T-cell (primary cell): ENCODE measurements at places on chromosomes 2 and 18. TPM values are rescaled to one million over a fixed set of nuclear protein-coding genes. Genes with fewer than 3 reads are reported as not detected.

Gene SLC5A7
- total RNA-seq, result not detected

Gene IL36G
- not detected for total RNA-seq

Gene REG1B
- total RNA-seq, result 5.4 TPM

Gene CLEC4F
- not detected for total RNA-seq

Gene LCT
- total RNA-seq, result 0.03 TPM

Gene SPP2
- not detected for total RNA-seq

Gene ITGB1BP1
- total RNA-seq, result 54.2 TPM

Gene SLC4A5
- 14.2 TPM for total RNA-seq

Gene AGAP1
- 15.6 TPM for total RNA-seq

Gene POTEI
- total RNA-seq, result not detected

Gene SH2D6
- total RNA-seq, result 0.49 TPM

Gene LAMA3
- total RNA-seq, result not detected

GRCh38 chr2:185811580-185811979, 73.0 kb downstream of the FSIP2 start:
- no peak for DNase-seq

DNA sequence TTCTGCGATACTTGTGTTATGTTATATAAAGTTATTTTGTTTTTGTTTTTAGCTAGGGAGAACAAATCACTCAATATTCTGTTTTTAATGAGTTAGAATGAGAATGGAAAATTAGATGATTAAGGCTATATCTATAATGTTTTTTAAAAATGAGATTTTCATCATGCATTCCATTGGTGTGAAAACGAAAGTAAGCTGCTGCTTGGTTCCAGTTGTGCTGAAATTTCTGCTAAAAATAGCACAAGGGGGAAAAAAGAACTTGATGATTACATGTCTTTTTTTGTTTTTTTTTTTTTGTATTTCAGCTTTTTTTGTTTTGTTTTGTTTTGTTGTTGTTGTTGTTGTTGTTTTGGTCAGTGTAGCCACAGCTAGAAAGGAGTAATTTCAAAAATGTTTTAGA, 242.6 kb upstream of the KCNJ3 start:
- DNase-seq, result no peak

DNA sequence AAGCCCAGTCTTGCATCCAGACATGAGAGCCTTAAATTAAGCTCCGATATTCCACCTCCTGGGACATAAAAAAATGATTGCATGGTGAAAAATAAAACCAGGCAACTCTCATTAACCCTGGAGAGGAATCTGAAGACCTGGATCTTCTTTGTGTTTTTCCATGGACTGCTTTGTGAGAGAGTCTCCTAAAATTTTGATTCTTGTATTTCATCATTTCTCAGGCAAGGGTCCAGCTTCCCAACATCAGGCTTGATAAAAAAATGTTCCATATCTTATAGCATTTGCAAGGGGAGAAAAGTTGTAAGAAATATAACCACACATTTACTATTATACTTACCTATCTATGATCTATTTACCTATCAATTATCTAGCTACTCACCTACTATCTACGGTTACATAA, 327.5 kb upstream of the SPHKAP start:
- no peak for DNase-seq

GRCh38 chr18:55356815-55357214, 231.2 kb downstream of the TCF4 start:
- no peak for DNase-seq

- no peak for DNase-seq
Measured at GRCh38 chr2:134601264-134601663, 117.5 kb downstream of the TMEM163 start.

- peak; percentile 64 for DNase-seq
Measured at GRCh38 chr2:73984922-73985307, 205 bp downstream of the TET3 start.

GRCh38 chr18:46466234-46467160, 190.5 kb downstream of the LOXHD1 start:
- no peak for DNase-seq

- no peak for DNase-seq
Measured at GRCh38 chr2:169095621-169096105, 26.3 kb downstream of the DHRS9 start.

- no peak for DNase-seq
Measured at GRCh38 chr2:60855989-60856669, 25.2 kb upstream of the REL start.

DNA sequence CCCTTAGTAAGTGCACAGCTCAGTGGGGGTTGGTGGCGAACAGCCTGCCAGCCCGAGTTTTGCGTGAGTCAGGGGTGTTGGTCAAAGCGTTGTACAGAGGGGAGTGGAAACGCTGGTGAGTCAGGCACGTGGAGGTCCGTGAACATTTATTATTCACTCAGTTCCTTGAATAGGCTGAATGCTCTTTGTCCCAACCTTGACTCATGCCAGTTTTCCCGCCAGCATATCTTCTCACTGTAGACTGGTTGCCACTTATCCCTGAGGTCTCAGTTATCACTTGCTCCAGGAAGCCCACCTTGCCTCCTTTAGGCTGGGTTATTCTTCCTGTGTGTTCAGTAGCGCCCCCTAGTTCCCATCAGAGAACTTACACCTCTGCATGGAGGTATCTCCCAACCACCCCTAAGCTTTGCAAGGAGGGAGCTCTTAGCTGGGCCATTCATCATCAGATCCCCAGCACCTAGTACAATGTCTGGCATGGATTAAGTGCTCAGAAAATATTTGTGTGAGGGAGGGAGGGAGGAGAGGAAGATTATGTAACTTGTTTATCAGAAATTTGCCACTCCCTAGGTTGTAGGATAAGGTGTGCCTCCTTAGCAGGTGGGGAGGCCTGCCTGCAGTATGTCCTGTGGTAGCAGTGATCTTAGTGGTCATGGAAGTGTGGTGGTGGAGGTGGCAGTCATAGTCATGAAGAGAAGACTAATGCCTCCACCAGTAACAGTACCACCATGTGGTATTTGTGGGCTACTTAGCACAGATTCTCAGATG, 72.1 kb downstream of the CABLES1 start:
- no peak for DNase-seq

DNA sequence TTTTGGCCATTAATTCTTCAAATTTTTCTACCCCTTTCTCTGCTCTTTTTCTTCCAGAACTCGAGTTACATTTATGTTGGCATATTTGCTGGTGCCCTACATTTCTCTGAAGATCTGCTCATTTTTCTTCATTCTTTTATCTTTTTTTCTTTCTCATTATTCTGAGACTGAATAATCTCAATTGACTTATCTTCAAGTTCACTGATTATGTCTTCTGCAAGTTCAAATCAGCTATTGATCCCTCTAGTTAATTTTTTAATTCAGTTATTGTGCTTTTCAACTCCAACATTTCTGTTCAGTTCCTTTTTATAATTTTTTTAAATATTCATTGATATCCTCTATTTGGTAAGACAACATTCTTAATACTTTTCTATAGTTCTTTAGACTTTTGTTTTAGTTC, 3.2 kb downstream of the CFAP210 start:
- DNase-seq, result no peak

DNA sequence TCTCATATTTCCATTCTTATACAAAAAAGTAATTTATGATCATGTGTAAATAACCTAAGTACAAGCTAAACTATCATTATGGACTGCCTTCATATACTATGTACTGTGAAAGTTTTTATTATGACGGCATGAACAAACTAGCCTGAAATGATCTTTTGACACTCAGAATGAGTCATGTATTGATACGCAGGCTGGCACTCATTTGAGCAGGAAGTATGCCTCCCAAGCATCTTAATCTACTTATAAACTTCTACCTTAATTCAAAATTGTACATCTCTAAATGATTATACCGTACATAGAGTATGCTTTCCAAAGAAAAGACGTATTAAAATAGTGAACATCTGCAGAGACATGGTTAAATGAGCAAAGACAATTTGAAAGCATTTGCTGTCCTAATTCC, 207.1 kb upstream of the SPOPL start:
- DNase-seq, result no peak

DNA sequence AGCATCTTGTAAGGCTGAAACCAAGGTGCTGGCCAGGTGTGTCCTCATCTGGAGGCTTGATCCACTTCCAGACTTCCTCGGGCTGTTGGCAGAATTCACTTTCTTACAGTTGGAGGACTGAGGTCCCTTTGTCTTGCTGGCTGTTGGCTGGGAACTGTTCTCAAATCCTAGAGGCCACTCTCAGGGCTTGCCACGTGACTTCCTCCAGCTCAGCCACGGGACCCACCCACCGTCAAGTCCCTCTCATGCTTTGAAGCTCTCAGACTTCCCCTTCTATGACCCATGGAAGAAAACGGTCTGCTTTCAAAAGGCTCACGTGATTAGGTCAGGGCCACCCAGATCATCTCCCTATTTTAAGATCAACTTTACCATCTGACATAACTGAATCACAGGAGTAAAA, 77.1 kb downstream of the SMAD4 start:
- DNase-seq, result no peak

DNA sequence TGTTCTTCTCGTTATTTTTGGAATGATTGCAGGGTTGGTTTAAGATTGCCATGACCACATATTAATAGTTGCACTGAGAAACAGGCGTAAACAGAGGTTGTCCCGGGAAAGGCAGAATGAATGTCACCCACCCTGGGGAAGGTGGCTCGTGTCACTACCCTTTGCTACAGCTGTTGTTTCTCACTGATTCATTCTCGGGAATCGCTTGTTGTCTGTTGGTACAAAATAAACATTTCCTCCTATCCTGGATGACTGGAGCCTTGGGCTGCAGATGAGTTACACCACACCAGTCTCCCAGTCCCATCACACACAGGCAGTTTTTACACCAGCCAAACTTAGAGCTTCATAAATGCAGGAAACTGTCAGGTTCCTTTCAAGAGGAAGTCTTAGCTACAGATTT, 216.7 kb downstream of the GBX2 start:
- DNase-seq, result no peak

DNA sequence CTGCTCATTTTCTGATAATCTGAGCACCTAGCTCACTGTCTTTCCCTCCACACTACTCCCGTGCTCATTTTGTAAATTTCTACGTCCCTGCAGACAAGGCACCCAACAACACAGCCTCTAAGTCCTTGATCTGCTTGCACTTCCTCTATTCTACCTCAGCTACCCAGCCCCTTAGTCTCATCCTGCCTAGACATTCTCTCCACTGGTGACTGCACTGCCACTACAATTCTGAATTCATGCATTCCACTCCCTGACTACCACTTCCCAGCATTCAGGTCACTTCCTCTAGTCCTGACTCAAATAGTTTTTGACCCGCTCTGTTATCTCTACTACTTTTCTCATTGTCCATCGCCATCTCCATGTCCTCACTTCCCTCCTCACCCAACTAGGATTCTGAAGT, 155.7 kb downstream of the DYM start:
- DNase-seq, result no peak

DNA sequence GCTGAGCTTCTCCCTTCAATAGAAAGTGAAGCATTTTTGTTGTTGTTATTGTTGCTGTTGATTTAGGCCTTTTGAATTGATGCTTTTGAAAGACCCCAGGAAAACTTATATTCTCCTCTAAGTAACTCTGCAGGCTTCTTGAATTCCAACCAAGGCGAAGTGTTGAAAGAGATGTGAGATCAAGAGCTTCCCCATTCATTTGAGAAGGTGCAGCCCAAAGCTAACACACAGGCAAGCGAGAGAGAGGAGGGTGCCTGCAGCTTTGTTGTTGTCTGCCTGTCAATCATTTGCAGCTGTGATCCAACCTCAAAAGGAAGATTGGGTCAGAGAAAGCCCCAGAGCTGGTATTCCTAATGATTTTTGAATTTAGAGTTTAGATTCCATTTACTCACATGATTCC, 963.6 kb upstream of the CNTNAP5 start:
- DNase-seq, result no peak

DNA sequence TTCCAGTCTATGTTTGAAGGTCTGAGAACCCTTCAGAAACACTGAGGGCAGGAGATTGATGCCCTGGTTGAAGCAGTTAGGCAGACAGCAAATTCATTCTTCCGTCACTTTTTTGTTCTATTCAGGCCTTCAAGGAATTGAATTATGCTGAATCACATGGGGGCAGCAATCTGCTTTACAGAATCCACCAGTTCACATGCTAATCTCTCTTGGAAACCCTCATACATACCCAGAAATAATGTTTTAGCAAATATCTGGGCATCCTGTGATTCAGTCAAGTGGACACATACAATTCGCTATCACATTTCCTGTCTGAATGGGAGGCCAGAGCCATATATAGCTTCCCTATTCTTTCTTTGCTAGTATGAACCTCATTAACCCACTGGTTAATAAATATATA, 301.4 kb upstream of the CNTNAP5 start:
- no peak for DNase-seq

GRCh38 chr18:75250471-75250821, 39.8 kb downstream of the TSHZ1 start:
- DNase-seq, result no peak
